Testis (tissue), 5 donors: ENCODE measurements at places on chromosomes 16 and 17. TPM values are rescaled to one million over a fixed set of nuclear protein-coding genes. Genes with fewer than 3 reads are reported as not detected.
A peak's percentile ranks its signal among the peaks of the same experiment; 100 is the strongest.

KRT12 gene
- 0.63 TPM for total RNA-seq

SBK1 gene
- 4.6 TPM for total RNA-seq

SNN gene
- 7.0 TPM for total RNA-seq

CRAMP1 gene
- total RNA-seq, result 65.1 TPM

NFATC2IP gene
- total RNA-seq, result 81.1 TPM

MLYCD gene
- 22.1 TPM for total RNA-seq

NPIPA5 gene
- 40.1 TPM for total RNA-seq

MMP28 gene
- total RNA-seq, result 179 TPM

GRCh38 chr16:4399001-4399730 lies 17.2 kb downstream of the CORO7 start:
- DNase-seq, result no peak

DNA sequence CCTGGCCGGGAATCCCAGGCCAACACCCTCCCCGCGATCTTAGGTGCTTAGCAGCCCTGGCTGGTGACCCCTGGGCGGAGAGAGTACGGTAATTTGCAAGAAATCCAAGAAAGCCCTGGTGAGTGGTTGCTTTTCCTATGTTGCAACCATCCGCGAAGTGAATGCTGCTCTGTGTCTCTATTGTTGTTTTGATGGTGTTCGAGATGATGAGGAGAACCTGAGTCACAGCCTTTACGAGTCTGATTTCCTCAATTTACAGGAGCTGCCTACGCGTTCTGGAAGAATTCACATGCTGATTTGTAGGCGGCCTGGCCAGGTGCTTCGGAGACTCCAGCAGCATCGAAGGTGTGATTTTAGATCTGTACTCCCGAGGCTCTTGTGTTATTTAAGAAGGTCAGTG lies 63.3 kb downstream of the TMEM235 start:
- no peak for DNase-seq

DNA sequence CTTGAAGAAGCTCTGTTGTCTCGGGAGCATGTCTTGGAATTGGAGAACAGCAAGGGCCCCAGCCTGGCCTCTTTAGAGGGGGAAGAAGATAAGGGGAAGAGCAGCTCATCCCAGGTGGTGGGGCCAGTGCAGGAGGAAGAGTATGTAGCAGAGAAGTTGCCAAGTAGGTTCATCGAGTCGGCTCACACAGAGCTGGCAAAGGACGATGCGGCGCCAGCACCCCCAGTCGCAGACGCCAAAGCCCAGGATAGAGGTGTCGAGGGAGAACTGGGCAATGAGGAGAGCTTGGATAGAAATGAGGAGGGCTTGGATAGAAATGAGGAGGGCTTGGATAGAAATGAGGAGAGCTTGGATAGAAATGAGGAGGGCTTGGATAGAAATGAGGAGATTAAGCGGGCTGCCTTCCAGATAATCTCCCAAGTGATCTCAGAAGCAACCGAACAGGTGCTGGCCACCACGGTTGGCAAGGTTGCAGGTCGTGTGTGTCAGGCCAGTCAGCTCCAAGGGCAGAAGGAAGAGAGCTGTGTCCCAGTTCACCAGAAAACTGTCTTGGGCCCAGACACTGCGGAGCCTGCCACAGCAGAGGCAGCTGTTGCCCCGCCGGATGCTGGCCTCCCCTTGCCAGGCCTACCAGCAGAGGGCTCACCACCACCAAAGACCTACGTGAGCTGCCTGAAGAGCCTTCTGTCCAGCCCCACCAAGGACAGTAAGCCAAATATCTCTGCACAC lies 21.2 kb downstream of the AKAP1 start:
- DNase-seq, result no peak

DNA sequence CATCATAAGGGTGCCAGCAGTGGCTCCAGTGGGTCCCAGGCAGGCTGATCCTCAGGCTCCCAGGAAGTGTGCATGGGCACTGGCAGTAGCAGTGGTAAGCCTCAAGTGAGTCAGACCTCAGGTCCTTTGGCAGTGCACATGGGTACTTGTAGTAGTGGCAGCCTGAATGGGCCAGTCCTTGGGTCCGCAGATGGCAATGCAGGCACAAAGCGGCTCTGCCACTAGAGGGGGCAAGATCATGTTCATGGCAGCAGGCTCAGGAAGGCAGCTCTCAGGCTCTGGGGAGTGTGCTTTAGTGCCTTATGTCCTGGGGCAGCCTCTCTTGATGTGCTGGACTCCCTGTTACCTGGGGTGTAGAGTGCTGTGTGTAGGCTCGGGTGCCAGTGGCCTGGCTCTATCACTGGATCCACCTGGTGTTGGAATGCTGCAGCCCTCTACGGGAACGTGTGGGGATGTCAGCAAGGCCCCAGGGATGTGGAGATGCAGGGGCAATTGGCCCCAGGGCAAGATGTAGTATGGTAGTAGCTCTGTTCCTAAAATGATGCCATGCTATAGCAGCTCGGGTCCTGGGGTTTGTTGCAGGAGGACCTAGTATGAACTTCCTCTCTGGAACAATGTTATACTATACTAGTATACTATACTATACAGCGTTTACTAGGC lies 11.0 kb downstream of the ACSM3 start:
- peak; percentile 80 for DNase-seq

DNA sequence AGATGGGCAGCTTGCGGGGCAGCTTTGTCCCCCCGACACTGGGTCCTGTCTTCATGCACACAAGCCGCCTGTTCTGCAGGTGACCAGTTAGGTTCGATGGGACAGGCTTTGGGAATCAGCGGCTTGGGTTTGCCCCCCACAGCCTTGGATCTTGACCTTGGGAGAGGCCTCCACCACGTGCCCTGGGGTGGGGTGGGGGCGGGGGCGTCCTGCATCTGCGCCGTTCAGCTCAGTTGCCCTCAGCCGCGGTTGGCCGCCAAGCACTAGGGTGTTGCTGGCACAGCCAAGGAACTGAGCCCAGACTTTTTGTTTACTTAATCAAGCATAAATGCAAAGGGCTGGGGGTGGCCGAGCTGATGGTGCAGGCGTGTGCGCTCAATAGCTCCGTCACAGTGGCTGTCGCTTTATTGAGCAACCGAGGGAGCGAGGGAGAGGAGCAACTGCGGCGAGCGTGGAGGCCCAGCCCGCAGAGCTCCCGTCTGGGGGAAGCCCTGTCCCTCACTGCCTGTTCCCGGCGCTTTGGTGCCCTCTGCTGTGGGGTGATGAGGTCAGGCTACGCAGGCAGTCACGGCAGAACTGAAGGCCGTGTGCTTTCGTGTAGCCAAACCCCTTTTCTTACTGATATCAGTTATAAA lies 33.9 kb downstream of the JPH3 start:
- peak; percentile 85 for DNase-seq

DNA sequence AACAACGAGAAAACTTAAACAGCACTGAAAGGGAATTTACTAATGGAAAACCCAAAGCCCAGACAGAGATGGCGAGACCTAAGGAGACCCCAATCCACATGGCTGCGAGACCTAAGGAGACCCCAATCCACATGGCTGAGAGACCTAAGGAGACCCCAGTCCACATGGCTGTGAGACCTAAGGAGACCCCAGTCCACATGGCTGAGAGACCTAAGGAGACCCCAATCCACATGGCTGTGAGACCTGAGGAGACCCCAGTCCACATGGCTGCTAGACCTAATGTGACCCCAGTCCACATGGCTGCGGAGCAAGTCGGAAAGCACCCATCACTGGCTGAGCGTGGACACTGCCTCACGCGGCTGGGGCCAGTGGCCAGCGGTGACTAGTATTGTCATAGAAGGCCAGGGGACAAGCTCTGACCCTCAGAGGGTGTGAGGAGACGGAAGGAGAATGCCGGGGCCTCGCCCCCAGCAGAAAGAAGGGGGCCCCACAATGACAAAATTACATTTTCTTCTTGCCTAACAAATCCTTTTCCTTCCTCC lies 241.8 kb downstream of the C16orf95 start:
- DNase-seq, result no peak

GRCh38 chr17:80101946-80102663 lies 724 bp downstream of the GAA start:
- DNase-seq, result peak; percentile 23

DNA sequence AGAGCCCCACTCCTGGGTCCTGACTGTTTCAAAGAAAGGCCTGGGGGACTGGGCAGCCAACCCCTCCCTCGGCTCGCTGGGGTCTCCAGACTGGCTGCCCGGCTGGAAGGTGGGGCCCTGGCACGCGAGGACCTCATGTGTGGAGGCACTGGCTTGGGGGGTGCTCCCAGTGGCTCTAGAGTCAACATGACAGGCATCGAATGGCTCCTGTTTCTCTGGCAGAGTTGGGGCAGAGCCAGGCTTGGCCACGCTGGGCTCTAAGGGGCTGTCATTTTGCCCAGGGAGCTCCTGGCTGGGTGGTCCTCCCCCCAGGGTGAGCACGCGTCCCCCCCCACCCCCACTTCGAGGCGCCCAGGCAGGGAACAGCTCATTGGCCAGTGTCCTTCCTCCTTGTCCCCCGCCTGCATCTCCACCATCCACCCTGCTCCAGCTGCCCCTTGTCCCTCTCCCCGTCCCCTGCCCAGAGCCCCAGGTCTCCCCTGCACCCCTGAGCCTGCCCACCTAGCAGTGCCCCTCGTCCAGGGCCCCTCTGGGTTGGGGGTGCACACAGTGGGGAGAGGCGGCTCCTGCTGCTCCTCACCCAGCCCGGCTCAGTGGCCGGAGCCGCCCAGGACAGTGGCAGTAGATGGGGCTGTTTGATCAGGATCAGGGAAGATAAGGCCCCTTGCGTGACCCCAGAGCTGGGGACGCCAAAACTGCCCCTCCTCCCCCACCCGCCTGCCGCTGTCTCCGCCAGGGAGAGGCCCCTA lies 2.7 kb downstream of the GCGR start:
- DNase-seq, result no peak

DNA sequence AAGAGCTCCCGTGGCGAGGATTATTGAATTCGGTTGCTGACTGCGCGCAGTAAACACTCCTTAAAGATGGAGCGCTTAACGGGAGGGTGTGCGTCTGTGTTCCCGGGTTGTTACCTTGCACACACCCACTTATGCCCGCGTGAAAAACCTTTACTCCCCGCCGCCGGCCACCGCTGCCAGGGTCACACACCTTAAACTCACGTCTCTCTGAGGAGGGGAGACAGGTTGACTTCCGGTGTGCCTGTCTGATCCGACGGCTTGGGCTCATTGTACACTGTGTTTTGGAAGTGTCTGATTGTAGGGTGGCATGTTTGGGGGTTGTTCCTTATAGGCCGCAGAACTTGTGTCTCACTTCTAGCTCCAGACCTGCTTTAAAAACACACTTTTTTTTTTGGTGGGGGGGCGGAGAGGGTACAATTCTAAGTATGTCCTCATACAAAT lies 66.8 kb downstream of the KPNA2 start:
- DNase-seq, result peak; percentile 43

GRCh38 chr16:66695935-66696668 lies 441 bp downstream of the CMTM4 start:
- DNase-seq, result peak; percentile 30

GRCh38 chr17:77320485-77321256 lies 179.9 kb downstream of the SEC14L1 start:
- no peak for DNase-seq

GRCh38 chr16:57884655-57885133 lies 82.4 kb upstream of the KIFC3 start:
- no peak for DNase-seq

DNA sequence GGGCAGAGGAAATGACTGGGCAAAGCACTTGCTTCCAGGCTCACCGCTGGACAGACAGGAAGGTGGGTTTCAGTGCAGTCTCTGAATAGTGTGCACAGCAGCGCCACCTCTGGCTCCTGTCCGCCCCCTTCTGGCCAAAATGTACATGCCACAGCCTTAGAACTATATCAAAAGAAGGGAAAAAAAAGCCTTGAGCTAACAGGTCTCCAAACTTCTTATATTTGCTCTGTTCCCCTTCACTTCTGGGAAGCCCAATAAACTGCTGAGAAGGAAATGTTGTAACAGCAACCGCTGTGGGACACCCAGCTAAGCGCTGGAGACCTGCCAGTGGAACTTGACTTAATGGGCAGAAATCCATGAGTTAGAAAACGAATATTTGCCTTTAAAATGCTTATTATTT lies 17.5 kb downstream of the COG7 start:
- DNase-seq, result peak; percentile 65

DNA sequence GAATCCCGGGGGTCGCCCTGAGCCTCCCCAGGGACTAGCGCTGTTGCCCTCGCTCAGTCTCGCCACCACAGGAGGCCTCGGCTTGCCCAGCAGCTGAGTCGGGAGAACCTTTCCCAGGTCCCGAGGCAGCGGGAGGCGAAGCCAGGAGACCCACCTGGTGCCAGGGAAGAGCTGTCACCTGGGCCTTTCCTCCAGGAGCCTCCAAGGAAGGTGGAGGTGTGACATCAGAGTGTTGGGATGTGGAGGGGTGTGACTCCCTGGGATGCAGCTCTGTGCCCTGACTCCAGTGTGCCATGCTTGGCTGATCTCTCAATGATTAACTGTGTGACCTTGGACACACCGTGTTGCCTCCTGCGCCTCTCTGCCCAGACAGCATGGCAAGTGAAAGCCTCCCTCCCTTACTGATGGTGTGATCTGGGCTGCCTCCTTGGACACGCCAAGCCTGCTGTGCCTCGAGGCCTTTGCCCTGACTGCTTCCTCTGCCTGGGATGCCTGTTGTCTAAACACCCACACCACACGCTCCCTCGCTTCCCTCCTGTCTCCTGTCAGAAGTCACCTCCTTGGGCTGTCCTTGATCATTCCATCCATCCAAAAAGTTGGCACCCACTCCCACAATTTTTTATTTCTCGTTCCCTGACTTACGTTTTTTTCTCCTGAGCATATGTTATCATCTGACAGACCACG lies 88.0 kb downstream of the CMIP start:
- DNase-seq, result no peak

GRCh38 chr16:35174016-35174415 lies 1714.6 kb downstream of the TP53TG3F start:
- DNase-seq, result no peak

DNA sequence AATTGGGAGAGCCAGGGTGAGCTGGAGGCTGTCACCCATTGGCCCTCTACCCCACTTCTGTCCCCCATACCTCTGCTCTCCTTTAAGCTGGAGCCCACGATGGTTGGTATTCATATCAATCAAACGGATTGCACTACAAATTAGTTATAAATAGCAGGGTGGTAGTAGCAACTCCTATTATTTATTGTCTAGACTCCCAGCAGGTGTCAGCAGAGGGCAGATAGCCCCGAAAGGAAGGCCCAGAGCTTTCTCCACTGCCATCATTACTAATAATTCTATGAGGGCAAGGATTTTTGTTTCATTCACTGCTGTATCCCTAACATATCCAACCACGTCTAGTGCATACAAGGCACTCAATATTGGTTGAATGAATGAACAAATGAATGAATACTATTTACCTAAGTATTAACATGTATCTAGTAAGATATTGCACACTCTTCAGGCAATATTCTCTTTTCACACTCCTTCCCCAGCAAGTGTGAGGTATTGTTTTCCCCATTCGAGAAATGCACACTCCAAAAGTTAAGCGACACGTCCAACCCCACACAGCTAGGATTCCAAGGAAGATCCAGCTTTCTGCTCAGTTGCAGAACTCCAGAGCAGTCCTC lies 6.3 kb downstream of the C17orf50 start:
- no peak for DNase-seq

GRCh38 chr17:79933863-79934652 lies 94.8 kb upstream of the CBX4 start:
- no peak for DNase-seq
